Astrocyte of the spinal cord (primary cell): ENCODE measurements at places on chromosomes 3 and 15.

DNA sequence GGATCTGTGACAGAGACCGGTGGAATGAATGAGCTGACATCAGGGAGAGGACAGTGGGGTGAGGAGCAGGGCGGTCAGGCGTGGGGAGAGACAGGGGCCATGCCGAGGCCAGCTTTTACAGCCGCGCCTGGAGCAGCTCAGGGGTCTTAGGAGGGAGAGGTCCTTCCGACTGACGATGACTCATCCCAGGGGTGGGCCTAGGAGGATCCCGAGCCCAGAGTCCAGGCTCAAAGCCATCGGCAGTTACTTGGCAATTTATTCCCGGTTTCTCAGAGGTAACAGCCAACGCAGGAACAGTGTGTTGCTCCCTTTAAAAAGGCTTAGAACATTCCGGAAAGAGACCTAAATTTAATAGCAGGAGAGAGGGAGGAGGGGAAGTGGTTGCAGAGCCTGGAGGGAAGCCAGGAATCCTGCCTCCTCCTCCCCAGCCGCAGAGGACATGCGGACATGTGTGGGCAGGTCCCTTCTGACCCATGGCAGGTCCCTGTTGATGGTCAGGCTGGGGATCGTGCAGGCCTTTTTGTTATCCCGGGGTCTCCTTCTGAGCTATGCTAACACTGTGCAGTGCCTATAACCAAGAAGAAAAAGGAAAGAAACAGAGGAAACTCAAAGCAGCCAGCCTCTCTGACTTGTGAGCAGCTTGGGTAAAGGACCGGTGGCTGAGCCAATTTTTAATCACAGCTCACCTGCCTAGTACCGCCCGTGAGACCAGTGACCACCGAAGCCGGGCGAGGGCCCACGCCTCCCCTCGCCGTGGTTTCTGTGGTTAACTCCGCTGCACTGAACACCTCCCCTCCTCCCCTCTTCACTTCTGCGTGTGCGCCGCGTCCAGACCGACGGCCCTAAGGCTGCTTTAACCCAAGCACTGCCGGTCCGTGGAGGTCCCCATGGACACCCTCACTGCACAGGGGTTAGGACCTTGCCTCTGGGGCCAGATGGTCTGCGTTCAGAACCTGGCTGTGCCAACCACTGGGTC is 392.4 kb upstream of the PROK2 start:
- DNase-seq = peak; percentile 22

DNA sequence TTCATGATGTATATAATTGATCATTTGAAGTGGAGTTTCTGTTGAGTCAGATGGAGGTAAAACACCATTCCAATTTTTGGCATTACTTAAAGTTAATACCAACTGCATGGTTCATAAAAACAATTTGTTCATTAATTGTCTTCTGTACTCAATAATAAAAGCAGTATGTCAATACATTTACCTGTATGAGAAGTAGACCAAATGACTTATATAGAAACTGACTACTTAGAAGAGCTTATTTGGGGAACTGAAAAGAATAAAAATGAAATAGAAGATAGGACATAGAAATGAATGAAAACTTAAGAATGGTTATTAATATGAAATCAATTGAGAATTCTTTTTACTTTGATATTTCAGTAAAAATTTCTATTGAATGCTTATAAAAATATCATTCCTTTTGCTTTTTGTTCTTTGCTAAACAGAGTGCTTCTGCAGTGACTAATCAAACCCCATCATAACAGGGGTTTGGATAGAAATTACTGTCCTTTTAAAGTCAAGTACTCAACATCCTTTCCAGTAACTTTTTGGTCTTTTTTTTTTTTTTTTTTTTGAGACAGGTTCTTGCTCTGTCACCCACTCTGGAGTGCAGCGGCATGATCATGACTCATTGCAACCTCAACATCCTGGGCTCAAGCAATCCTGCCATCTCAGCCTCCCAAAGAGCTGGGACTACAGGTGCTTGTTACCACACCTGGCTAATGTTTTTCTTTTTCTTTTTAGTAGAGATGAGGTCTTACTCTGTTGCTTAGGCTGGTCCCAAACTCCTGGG is 6.5 kb upstream of the CRYBG3 start:
- DNase-seq = no peak

GRCh38 chr15:51094606-51095569 is at the start of gene TNFAIP8L3:
TNFAIP8L3 (minus strand) TSS chr15:51094906; CDS start chr15:51094595, 311 bp downstream.
- DNase-seq = no peak

DNA sequence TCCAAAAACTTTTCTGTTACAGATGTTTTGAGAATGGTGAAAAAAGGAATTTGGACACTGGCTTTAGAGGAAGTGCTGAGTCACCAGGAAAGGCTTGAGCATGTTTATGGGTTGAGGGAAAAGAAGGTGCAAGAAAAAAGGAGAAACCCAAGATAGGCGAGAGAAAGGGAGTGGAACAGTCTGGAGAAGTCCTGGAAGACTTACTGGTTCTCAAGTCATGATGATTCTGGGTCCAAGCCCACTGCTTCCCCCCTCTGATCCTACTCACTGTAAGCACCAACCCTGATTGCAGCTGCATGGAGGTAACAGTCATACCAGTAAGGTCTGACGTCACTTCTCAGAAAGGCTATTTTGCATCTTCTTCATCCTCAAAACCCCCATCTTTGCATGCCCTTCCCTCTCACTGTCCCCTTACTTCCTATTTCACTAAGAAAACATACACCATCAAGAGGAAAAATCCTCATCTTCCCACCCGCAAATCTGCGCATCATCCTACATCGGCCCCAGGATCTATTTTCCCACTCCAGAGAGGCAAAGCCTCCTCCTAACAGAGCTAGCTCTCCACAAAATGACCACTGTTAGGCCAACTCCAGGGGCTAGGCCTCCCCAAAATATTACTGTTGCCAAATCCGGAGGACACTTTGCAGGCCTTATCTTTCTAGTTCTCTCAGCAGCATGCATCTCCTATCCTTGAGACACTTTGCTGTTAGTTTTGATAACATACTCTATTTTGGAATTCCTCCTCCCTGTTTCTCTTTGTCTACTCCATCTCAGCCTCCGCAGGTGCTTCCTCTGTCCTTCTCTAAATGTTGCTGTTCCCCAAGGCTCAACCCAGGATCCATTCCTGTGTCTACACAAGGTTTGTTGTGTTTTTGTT is 3.2 kb upstream of the ATP13A3 start:
- DNase-seq = no peak

DNA sequence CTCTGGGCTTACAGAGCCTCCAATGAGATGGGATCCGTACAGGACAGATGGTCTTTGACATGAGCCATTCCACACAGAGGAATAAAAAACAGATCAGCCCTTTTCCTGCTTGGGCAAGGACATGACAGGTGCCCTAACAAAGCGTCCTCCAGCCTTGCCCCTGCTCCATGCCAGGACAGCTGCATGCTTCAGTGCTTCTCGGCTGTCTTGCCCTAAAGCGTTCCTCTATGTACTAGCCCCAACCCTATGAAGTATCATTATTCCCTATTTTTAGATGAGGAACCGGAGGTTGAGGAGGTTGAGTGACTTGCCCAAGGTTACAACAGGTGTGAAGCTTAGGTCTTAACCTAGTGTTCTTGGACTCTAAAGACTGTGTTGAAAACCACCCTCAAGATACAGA is 10.5 kb downstream of the POMGNT2 start:
- no peak for DNase-seq

DNA sequence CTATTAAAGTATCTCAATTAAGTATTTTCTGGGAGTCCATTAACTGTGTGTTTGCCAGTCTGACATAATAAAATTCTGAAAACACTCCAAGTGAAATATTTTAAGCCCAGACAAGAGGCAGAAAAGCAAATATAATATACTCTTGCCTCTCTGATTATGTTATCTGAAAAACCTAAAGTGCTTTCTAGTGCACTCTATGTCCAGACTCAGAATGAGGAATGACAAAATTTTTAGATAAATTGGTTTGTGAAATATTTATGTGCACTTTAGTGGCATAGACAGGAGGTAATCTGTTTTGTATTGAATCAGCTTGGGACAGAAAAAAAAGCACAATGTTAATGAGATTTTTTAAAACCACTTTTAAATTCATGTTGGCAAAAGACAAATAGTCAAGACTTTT is 508.2 kb upstream of the SUCLG2 start:
- no peak for DNase-seq

DNA sequence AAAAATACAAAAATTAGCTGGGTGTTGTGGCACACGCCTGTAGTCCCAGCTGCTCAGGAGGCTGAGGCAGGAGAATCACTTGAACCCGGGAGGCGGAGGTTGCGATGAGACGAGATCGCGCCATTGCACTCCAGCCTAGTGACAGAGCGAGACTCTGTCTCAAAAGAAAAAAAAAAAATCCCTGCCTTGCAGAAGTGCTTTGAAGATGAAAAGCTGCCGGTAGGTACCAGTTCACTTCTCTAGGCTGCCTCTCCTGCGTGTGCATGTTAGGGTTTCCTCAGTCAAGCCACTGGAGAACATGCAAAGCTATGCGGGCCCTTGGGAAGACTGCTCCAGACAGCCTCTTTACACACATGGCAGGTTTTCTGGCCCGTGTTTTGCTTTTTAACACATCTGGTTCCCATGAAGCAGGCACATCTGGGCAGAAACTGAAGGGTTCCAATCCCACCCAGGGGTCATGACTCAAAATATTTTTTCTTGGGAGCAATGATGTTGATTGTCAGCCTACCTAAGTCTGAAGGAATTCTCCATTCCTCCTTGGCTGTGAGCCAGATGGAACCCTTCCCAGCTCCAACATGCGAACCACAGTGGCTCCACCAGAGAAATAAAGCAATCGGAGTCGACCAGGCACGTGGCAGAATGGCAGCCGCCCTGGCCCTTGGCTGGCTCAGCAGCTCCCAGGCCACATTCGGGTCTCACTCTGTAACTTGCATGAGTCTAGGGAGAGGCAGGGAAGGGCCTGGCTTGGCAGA is 29.6 kb downstream of the MGLL start:
- peak; percentile 94 for DNase-seq

- DNase-seq = peak; percentile 62
Observed at GRCh38 chr3:127865941-127866340, 43.6 kb upstream of the MGLL start.

DNA sequence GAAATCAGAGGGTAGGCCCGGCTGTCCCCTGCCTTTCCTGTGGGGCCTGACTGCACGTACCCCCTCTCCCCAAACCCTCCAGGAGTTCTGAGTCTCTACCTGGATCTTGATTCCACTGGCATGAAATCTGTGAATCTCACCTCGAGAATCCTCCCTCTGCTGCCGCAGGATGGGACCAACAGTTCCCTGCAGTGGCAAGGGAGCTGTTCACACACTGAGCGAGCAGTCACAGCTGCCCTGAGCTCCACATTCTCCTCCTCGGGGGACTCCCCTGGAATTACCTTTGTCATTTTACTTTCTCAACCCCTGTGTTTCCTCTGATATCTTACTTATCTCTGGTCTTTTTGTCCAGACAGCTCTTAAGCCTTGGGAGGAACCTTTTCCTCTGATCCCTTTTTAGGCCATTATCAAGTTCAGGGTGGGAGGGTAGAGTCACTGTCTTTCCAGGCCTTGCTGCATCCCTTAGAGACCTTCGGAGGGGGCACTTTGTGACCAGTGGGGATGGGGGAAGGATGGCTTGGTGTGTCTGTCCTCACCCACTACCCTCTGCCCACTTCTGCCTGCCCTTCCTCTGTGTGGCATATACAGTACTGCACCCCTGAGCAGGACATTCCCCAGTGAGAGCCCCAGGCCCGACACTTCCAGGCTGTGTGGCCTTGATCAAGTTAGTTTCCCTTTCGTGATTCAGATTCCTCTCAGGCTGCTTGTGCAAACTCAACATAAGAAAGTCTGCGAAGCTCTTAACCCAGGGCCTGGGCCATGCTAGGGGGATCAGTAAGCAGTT is 42.0 kb downstream of the CACNA2D3 start:
- DNase-seq = no peak

DNA sequence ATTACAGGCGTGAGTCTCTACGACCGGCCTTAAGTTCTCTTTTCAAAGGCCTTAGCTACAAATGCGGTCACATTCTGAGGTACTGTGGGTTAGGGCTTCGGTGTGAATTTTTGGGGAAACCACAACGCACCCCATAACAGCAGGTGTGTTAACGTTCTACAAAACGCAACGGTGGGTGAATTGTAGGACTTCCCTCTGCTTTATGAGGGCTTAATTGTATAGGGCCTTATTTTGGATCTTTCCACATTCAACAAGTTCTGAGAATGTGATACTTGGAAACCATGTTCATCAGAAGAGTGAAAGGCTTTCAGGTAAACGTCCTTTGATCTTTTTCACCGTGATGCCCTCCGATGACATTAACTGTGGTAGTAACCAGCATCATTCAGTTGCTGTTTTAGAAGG is 998.6 kb upstream of the CFAP20DC start:
- DNase-seq = no peak

GRCh38 chr3:127050733-127051132 is 67.8 kb downstream of the PLXNA1 start:
- no peak for DNase-seq

DNA sequence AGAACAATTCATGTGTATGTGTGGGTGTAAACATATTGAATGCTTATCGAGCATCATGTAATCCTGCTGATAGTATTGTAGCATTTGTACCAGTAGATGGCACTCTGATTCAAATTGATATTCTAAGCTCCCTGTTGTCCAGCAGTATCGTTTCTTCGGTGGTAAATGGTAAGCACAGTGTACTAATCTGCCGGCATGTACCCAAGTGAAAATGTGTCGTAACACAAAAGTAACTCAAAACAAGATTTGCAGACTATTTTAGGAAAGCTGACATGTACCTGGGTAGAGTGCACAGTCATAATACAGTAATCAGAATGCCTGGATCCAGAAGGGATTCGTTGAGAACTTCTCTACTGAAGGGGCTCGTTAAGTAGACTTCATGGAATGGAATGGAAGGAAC is 31.7 kb upstream of the MNS1 start:
- peak; percentile 75 for DNase-seq

DNA sequence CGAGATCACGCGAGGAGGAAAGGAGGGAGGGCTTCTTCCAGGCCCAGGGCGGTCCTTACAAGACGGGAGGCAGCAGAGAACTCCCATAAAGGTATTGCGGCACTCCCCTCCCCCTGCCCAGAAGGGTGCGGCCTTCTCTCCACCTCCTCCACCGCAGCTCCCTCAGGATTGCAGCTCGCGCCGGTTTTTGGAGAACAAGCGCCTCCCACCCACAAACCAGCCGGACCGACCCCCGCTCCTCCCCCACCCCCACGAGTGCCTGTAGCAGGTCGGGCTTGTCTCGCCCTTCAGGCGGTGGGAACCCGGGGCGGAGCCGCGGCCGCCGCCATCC is 1.1 kb upstream of the SETD5 start:
- peak; percentile 98 for DNase-seq

DNA sequence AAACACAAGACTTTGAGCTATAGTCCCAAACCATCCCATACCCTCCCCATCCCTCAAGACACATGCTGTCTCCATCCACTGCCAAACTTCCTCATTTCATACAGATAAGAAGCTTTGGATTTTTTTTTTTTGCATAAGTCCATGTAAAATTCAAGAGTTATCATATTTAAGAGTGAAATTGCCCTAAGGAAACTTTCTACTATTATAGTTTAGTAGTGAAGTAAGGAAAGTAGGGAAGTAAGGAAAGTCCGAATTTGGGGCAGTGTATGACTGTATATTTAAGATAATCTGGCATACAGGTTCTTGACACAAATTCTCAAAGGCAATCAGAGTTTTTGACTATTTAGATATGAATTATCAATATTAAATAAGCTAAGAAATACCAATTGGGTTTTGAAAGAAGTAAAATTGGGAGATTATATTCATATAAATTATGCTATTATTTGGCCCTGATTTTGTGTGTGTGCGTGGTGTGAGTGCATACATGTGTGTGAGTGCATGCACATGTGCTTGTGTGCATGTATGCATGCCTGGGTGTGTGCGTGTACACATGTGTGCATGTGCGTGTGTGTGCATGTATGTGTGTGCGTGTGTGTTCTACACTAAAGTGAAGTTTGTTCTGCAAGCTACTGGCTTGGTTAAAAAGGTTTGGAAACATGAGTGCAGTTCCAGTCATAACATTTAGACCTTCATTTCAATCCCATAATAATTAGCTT is 83.6 kb upstream of the MBNL1 start:
- no peak for DNase-seq
